ENCODE measurements at places on chromosomes 2 and 18. TPM values are rescaled to one million over a fixed set of nuclear protein-coding genes. Genes with fewer than 3 reads are reported as not detected.

PER2 gene
- 16.6 TPM for total RNA-seq

GRCh38 chr2:37284381-37284780 is 40.3 kb downstream of the PRKD3 start:
- DNase-seq: no peak

DNA sequence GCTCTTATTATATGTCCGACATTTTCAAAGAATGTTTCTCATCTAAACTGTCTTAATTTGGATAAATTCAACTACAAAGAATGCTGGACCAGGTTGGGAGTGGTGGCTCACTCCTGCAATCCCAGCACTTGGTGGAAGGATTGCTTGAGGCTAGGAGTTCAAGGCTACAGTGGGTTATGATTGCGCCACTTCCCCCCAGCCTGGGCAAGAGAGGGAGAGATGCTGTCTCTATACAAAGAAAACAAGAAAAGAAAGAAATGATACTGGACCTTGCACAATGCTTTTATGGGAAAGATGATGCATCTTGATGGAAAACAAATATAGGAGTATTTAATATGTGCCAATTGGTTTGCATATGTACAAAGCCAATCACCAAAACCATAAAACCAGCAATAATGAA is 296.7 kb downstream of the LPIN1 start:
- no peak for DNase-seq

- no peak for DNase-seq
Measured at GRCh38 chr2:186346216-186346615, 139.8 kb upstream of the ZC3H15 start.

DNA sequence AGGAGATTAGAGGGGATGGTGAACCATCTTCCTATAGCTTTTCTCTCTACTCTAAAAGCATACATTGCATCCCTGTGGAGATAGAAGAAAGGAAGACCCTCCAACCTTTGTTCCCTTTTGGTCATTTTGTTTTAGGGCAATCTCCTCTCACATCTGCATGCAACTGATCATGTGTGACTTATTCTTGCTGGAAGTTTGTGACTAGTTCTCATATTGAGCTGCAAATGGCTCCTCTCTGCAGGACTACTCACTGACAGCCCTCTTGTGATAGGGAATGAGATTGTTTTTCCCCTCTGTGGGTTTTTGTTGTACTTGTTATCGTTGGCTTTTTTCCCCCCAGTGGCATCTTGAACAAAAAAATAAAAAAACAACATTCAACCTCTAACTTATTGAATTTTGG is 416.0 kb upstream of the CNTNAP5 start:
- no peak for DNase-seq

DNA sequence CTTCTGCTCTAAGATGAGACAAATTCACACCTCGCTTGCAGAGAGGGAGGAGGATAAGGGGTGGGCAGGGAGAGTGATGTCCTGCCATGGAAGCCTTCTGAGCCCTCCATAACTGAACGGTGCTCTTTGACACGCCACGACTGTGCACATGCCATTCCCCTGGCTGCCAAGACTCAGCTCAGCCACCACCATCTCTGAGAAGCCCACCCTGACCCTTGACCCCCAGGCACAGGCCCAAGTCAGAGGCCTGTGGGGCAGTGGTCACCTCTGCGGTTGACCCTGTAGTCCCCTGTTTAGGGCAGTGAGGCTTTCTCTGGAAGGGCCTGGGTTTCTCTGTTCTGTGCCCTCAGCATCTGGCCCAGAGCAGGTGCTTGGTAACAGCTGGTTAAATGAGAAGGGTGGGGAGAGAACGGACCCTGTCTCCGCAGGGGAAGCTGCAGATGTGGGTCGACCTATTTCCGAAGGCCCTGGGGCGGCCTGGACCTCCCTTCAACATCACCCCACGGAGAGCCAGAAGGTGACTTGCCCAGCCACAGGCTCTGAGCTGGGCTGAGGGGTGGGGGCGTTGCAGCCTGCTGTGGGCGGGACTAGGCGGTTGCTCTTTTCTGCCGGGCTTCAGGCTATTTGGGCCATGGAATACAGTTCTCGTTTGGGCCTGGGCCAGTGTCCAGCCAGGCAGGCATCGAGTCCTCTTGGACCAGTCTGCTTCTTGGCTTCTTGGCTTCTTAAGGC is 215.1 kb downstream of the DYSF start:
- no peak for DNase-seq

- no peak for DNase-seq
Measured at GRCh38 chr2:182132605-182133004, 147.0 kb downstream of the PPP1R1C start.

GRCh38 chr2:234995332-234996068 is 43.7 kb downstream of the SH3BP4 start:
- DNase-seq: no peak

- no peak for DNase-seq
Measured at GRCh38 chr2:150617351-150617978, 130.0 kb upstream of the RND3 start.

- DNase-seq: no peak
Measured at GRCh38 chr2:25557179-25558036, 116.0 kb downstream of the DTNB start.

GRCh38 chr2:101827246-101827645 is 129.7 kb downstream of the MAP4K4 start:
- no peak for DNase-seq

- no peak for DNase-seq
Measured at GRCh38 chr2:74168739-74169138, 9.9 kb downstream of the MOB1A start.

GRCh38 chr18:75252136-75252535 is 41.5 kb downstream of the TSHZ1 start:
- DNase-seq: no peak
